Frontal cortex (tissue), 4 donors: ENCODE measurements at places on chromosomes 5 and 9. TPM values are rescaled to one million over a fixed set of nuclear protein-coding genes. Genes with fewer than 3 reads are reported as not detected.

Gene DMRTA1
- 0.41 TPM for total RNA-seq

Gene BARHL1
- not detected for total RNA-seq

Gene VAV2
- total RNA-seq = 31.0 TPM

Gene MAP1B
- total RNA-seq = 490 TPM

Gene WDR38
- total RNA-seq = not detected

Gene PCAT7
- total RNA-seq = not detected

Gene SLC1A3
- total RNA-seq = 161 TPM

Gene LCN9
- not detected for total RNA-seq

Gene PCDH1
- 41.2 TPM for total RNA-seq

Gene PPP3R2
- total RNA-seq = 0.41 TPM

Gene APBA1
- total RNA-seq = 24.9 TPM

Gene ARID3C
- total RNA-seq = 0.82 TPM

Gene ERAP2
- total RNA-seq = 6.1 TPM

Gene NFIB
- 104 TPM for total RNA-seq
